ENCODE measurements at places on chromosomes 4 and X. TPM values are rescaled to one million over a fixed set of nuclear protein-coding genes. Genes with fewer than 3 reads are reported as not detected.

The CABS1 gene
- not detected for polyA plus RNA-seq

GRCh38 chr4:163544407-163545038, 50.0 kb downstream of the TMA16 start:
- peak; percentile 66 for DNase-seq

DNA sequence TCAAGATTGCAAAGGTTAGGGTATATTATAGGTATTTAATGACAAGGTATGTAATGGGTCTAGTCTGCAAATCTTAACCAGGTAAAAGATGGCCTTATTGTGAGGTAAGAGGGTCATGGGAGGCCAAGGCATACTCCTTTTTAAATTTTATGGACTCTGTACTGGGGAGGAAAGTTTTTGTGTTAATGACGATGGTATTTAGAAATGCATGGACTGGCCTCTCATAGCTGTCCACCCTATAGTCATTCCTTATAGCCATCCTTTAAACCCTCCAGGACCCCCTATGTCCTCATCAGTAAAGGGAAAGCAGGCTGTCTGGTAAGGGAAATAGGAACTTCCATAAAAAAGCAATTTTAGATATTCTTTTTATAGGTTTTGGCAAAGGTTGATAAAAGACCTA, 1.5 kb downstream of the AIMP1 start:
- no peak for DNase-seq

DNA sequence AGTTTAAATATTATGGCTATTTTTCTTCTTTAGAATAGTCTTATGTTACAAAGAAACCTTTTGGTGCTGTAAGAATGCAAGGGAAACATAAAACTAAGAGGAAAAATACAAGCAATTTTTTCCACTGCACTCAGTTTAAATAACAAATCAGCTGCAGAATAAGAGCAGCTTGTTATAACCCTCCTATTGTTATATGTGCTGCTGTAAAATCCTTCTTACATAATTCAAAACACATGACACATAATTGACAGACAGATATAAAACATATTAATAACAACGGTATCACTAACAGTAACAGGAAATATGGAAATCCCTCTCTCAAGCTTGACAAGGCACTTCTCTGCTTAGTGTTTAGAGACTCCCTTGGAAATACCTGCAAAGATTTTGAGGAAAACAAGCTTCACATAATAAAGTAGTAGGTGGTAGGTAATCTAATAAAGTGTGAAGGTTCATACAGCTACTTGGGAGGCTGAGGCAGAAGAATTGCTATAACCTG, 385.3 kb upstream of the HS3ST1 start:
- DNase-seq = peak; percentile 72

- no peak for DNase-seq
These were observed 965 bp downstream of the PPA2 start for GRCh38 chr4:105472871-105473323.

The MXRA5 gene
- polyA plus RNA-seq = not detected

The RASL11B gene
- polyA plus RNA-seq = 0.83 TPM

DNA sequence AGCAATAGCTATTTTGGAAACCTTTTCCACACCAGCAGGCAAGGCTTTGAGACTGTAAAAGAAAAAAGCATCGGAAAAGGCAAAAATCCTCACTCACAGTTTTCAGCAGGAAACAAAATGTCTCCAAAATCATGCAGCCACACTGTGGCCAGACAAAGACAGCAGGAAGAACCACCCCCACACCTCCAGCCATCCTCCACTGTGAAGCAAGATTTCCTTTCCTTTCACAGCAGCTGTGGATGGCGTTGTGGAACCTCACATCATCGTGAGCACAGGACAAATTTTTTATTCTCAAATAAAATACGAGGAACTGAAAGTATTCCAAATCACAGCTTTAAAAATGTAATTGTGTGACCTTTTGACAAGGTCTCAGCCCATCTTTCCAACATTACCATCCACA, 351.7 kb upstream of the NOCT start:
- no peak for DNase-seq

DNA sequence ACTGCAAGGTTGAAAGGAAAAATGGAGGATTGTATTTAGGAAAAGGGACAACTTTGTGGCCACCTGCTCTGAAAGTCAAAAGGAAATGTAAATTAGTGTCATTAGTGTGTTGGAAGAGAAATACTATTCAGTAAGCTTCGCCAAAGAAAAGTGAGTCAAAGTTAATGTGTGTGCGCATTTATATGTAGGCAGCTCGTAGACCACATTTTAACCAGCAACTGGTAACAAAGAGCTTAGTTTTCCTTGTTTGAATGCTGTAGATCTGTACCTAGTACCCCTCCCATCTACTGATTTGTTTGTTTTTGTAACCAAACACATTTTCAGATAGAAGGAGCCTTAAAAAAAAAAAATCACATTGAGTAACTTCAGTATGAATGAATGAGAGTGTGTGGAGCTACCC, 69.3 kb downstream of the GPAT3 start:
- DNase-seq = no peak

The TMEM47 gene
- 16.2 TPM for polyA plus RNA-seq

DNA sequence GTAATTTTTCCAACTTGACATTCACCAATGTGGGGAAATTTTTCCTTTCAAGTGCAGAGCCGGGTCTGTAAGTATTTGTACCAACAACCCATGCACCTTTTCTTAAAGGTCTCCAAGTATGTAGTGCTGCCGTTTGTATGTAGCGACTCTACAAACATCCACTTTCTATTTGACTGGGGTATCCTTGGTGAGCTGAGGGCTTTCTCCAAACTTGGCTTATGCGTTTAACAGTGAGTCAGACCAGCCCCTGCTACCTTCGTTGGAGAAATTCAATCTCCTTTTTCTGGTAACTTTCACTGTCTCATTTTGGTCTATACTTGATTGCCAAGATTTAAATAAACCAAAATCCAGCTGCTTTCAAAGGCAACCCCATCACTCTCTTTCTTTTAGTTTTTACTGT, 34.9 kb downstream of the MGST2 start:
- DNase-seq = no peak

GRCh38 chr4:6716018-6716911, at the start of gene BLOC1S4:
TSS of gene BLOC1S4 (plus strand) at chr4:6716174. CDS start at chr4:6716210, 36 bp downstream.
- DNase-seq = peak; percentile 94

GRCh38 chr4:67465032-67465762, 80.1 kb downstream of the CENPC start:
- DNase-seq = no peak

- DNase-seq = no peak
These were observed 98.1 kb downstream of the IRF2 start for GRCh38 chr4:184376126-184376838.

GRCh38 chrX:36334572-36334971, 415.0 kb downstream of the CFAP47 start:
- no peak for DNase-seq

The LPAR4 gene
- polyA plus RNA-seq = 0.25 TPM

- no peak for DNase-seq
These were observed 75.7 kb downstream of the FAM114A1 start for GRCh38 chr4:38943343-38943742.

The XAGE2 gene
- polyA plus RNA-seq = not detected

DNA sequence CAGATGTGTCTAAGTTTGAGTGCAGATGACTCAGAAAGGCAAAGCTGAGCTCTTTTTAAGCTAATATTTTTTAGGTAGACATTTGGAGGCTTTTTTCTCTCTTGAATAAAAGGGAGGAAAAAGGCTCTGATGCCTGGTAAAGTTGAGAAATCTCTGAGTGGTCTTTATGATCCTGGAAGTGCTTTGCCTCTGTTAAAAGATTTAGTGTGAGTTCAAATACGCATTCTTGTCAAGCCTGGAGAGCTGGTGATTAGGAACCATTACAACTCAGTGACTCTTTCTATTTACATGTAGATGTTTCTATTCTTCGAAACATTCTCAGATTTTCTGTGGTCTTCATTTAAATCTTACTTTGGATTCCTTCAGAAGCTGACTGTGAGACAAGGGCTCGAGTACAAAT, 143.4 kb upstream of the MED14 start:
- DNase-seq = no peak

The PROM1 gene
- 0.36 TPM for polyA plus RNA-seq

DNA sequence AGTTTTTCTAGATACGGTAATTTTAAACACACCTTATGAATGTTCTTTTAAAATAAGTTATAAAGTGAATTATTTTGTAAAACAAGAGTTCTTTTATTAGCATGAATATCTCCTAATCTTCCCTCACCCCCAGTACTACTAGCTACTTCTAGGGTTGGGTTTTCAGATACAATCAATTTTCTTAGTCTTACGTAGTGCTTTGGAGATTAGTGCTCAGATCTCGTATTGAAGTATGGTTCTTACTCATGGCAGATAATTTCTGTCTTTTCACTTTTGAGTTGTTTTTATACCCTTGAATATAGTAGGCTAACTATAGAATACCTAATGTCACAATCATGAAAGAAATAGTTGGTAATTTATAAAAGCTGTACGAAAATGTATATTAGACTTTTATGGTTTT, 43.2 kb downstream of the CDKL5 start:
- DNase-seq = no peak

The RBM46 gene
- not detected for polyA plus RNA-seq

The ODAM gene
- not detected for polyA plus RNA-seq

- DNase-seq = peak; percentile 66
These were observed 351.2 kb downstream of the ARHGAP24 start for GRCh38 chr4:85826060-85826678.

GRCh38 chr4:185657183-185657582, 121.9 kb upstream of the PDLIM3 start:
- DNase-seq = no peak

The MAD2L1 gene
- 15.6 TPM for polyA plus RNA-seq

The PLAC1 gene
- 2.4 TPM for polyA plus RNA-seq

DNA sequence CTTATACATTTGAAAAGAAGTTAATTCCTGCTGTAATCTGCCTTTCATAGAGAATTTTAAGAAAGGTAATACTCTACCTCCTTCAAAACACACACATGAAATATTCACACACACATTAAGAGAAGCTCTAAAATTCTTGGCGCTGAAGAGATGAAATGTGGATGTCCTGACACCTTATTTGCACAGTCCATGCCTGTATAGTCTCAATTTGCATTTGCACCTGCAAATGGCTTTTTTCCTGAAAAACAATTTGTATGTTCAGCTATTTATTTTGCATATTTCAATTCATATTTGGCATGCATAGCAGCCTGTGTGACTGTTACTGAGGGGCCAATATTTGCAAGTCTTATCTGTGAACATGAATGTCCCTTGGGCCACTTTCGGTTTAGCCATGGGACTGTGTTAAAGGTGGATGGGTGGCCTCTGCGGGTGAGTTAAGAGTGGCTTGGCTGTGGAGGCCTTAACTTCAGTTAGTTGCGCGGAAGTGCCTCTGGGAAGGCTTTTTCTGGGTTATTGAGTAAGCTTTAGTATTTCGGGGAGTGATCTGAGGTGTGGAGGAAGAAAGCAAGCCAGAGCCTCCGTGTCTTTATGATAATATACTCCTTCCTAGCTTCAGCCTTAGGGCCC, 443.3 kb upstream of the FAT1 start:
- DNase-seq = no peak

- DNase-seq = peak; percentile 77
These were observed 28.5 kb upstream of the FGF5 start for GRCh38 chr4:80237992-80238391.

The DGKK gene
- polyA plus RNA-seq = not detected

GRCh38 chr4:112114452-112114851, 30.8 kb upstream of the FAM241A start:
- DNase-seq = no peak

The GLOD5 gene
- not detected for polyA plus RNA-seq

GRCh38 chr4:86999136-86999643, 64.4 kb downstream of the AFF1 start:
- DNase-seq = peak; percentile 29

DNA sequence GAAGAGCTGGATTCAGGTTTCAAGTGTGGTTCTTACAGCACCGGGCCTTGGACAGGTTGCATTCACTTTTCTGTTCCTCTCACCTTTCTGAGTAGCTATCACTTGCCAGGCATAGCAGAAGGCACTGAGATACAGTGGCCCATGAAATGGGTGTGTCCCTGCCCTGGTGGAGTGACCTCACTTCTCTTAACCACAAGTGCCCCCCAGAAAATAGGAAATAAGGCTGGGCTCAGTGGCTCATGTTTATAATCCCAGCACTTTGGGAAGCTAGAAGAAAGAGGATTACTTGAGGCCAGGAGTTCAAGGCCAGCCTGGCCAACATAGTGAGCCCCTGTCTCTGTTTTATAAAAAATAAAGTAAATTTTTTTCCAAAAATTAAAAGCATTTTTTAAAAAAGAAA, 101.7 kb upstream of the KIT start:
- no peak for DNase-seq

- DNase-seq = no peak
These were observed 443.9 kb upstream of the INTU start for GRCh38 chr4:127188847-127189246.

The CXorf65 gene
- not detected for polyA plus RNA-seq

GRCh38 chrX:65034668-65035445, 58.6 kb upstream of the ZC4H2 start:
- DNase-seq = peak; percentile 53

GRCh38 chrX:30643313-30643821, 9.9 kb upstream of the GK start:
- DNase-seq = no peak

- DNase-seq = no peak
These were observed 4.1 kb downstream of the JADE3 start for GRCh38 chrX:46916273-46916672.

The BMX gene
- polyA plus RNA-seq = 49.8 TPM

The PDE6B gene
- 0.77 TPM for polyA plus RNA-seq

DNA sequence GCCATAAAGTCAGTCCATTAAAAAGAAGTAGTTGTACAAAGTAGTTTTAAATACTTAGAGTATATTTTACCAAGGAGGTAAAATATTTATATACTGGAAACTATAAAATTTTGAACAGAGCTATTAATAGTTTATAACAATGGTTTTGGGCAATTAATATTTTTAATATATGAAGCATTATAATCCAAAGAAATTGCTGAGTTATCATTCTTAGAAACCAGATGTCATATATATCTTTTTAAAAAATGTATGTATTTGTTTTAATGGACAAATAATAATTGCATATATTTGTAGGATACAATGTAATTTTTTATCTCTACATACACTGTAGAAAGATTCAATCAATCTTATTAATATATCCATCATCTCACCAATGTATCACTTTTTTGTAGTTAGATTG, 207.8 kb downstream of the CXXC4 start:
- DNase-seq = no peak

The PCYT1B gene
- polyA plus RNA-seq = 0.27 TPM

DNA sequence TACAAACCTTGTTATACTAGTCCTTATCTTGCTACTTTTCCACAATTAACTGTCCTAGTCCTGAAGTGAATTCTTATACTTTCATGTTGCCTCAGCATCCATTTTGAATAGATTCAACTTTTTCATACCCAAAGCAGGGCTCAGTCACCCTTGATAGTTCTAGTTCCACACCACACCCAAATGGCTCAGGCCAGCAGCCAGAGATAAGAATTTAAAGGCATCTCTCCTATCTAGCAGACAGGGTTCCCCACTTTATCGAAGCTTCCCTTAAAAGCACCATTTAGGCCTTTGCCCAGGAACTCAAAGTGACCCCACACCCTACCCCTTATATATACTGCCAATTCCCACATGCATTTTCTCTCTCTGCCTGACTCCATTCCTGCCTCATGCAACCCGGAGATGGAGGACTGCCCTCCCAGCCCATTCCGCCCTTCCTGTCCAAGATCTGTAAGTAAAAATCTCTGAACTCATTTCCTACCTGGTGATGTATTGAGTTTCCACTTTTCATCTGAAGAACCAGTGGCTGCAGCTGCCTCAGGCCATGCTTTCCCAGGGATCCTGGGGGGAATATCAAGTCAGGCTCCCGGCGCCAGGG, 63.7 kb upstream of the TXK start:
- no peak for DNase-seq

The NXF3 gene
- polyA plus RNA-seq = not detected

The AKAP4 gene
- not detected for polyA plus RNA-seq

The PAPSS1 gene
- 77.2 TPM for polyA plus RNA-seq

- no peak for DNase-seq
These were observed 164.7 kb upstream of the SLIT2 start for GRCh38 chr4:20086799-20087521.
